ENCODE measurements at places on chromosomes 5 and 9. TPM values are rescaled to one million over a fixed set of nuclear protein-coding genes. Genes with fewer than 3 reads are reported as not detected.

N4BP3 gene
- total RNA-seq = 0.19 TPM

ARL14EPL gene
- 0.63 TPM for total RNA-seq

PRDM12 gene
- not detected for total RNA-seq

CDKN2A gene
- 3.8 TPM for total RNA-seq

DDX31 gene
- 7.8 TPM for total RNA-seq

EIF4E1B gene
- total RNA-seq = not detected

SV2C gene
- total RNA-seq = 0.33 TPM

MYOT gene
- 4.0 TPM for total RNA-seq

KCNN2 gene
- total RNA-seq = 0.32 TPM

DUSP1 gene
- total RNA-seq = 293 TPM

OMD gene
- total RNA-seq = 43.3 TPM

TMEM174 gene
- total RNA-seq = not detected

ANKDD1B gene
- 0.88 TPM for total RNA-seq

CCDC69 gene
- 70.7 TPM for total RNA-seq

ASPN gene
- total RNA-seq = 113 TPM

CYSRT1 gene
- not detected for total RNA-seq

P4HA2 gene
- 68.1 TPM for total RNA-seq

CXCL14 gene
- total RNA-seq = 219 TPM

PCDHGB3 gene
- total RNA-seq = 9.7 TPM

HTR1A gene
- 0.52 TPM for total RNA-seq

MEGF10 gene
- 0.72 TPM for total RNA-seq

NMRK1 gene
- total RNA-seq = 33.1 TPM

CATSPER3 gene
- total RNA-seq = 0.63 TPM
